ENCODE measurements at places on chromosomes 4 and X. TPM values are rescaled to one million over a fixed set of nuclear protein-coding genes. Genes with fewer than 3 reads are reported as not detected.

The SMIM43 gene
- total RNA-seq, result not detected

The HTN3 gene
- not detected for total RNA-seq

The AVPR2 gene
- not detected for total RNA-seq

The RENBP gene
- 1.3 TPM for total RNA-seq

The FGFBP1 gene
- total RNA-seq, result 8.7 TPM

The NKRF gene
- 22.8 TPM for total RNA-seq

The SYP gene
- 1.2 TPM for total RNA-seq

The TRIM61 gene
- 0.15 TPM for total RNA-seq

The CENPI gene
- total RNA-seq, result 15.3 TPM

The EDNRA gene
- total RNA-seq, result 2.0 TPM

The AMMECR1 gene
- 9.2 TPM for total RNA-seq

The NLGN3 gene
- total RNA-seq, result 1.4 TPM

The SHROOM2 gene
- 5.3 TPM for total RNA-seq

The PDZD4 gene
- total RNA-seq, result 0.30 TPM

DNA sequence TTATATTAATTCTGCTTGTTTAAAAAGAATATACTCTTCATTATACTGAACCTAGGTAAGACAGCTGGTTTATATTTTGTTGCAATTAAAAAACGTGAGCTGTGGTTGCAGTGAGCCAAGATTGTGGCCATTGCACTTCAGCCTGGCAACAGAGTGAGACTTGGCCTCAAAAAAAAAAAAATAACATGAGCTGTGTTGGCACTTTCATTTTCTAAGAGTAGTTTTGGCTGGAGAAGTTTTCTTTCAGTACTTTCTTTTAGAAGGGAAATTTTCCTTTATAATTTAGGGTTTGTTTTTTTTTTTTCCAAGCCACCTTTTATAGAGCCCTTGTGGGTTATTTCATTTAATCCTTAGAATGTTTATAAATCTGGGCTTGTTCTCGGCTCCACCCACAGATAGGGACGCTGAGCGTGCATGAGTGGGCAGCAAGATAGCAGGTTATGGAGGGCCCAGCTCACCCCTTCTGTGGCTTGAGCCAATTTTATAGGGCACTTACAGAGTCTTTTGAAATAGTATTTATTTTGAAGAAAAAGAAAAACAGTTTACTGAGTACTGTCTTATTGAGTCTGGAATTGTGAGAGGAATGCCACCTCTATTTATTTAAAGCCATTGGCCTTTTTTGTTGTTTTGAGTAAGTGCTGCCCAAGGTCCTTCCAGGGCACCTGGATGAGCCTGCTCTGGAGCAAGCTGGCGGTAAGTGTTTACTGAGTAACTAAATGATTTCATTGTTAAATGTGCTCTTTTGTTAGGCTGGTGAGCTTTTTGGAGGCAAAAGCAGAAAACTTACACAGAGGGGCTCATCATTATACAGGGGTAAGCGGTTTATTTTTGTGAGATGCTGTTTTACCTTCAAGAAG is 60.9 kb downstream of the HTT start:
- DNase-seq, result no peak

DNA sequence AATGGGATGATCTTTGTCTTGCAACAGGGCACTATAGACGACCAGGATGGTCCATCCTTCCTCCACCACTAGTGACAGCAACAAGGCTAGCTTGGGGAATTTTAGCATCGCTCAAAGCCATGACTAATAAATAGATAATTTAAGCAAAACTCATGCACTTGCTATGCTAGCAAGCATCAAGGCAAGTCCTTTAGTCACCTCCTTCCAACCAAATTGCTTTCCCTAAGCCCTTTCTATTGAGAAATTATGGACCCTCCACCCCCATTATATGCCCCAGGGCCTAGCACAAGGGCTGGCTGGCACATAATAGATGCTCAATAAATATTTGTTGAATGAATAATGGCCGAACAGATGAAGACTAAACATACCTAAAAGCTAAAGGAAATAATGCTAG is 28.6 kb downstream of the SLC16A2 start:
- DNase-seq, result no peak

GRCh38 chr4:138655286-138655685 is 360.3 kb upstream of the NOCT start:
- no peak for DNase-seq

GRCh38 chr4:87005690-87006425 is 71.0 kb downstream of the AFF1 start:
- DNase-seq, result no peak

DNA sequence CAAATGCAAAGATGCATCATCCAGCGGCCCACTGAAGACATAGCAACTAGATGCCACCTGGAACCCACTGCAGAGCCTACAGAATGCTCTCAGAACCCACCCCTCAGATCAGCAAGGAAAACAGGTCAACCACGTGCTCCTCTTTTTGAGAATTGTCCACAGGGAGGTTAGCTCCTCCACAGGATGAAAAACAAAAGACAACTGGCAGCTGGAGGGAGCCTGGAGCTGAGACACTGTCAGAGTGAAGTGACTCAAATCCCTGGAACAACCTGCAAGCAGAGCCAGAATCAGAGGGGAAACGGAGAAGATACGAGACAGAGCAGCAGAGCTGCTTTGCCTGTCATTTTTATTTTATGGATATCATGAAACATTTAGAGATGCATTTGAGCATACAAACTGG is 277.6 kb downstream of the GASK1B start:
- no peak for DNase-seq

DNA sequence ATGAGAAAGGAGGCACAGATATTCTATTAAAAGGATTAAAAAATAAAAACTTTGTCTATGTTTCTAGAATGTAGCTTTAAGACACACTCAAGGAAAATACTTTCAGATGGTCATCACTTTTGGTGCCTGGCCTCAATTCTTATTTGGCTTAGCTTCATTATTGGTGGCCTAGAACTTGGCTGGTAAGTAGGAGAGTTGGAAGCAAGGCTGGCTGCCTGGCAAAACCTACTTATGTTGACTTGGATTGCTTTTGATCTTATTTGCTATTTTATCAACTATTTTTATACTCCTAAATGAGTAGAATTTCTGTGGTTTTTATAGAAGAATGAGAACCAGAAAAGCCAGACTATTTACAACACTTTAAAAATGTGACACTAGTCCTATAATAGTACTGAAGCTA is 35.3 kb upstream of the JADE3 start:
- DNase-seq, result no peak

DNA sequence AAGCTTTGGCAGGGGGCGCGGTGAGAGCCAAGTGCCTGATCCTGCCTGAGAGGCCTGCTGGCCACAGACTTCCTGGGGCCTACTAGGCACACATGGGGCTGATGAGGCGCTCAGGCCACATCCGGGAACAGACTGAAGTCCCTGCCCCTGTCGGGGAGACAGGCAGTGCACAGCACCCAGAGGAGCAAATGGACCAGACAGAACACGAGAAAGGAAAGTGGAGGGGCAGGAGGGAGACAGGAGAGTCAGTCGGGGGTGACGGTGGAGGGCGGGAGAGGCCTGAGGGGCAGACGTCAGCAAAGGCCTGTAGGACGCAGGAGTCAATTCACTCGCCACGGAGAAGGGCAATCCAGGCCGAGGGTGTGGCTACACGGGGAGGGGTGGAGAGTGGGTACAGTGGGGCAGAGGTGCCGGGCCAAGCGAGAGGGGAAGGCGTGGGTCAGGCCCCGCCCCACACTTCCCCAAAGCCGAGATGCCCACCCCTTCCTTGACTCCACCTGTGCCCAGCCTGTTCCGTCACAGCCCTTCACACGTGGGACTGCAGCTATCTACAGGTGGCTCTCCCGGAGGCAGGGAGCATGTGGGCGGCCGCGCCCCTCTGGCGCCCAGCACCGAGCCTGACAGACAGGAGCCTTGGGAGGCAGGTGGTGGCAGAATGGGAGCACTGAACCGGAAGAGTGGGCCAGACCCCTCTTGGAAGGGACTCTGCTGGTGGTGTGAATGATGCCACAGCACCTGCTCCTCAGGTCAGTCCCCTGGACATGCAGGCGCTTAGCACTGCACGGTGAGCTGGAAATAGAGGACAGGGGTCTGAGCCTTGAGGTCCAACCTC is 20.5 kb downstream of the NOP14 start:
- no peak for DNase-seq

GRCh38 chrX:28058901-28059300 is 77.7 kb upstream of the DCAF8L1 start:
- no peak for DNase-seq

DNA sequence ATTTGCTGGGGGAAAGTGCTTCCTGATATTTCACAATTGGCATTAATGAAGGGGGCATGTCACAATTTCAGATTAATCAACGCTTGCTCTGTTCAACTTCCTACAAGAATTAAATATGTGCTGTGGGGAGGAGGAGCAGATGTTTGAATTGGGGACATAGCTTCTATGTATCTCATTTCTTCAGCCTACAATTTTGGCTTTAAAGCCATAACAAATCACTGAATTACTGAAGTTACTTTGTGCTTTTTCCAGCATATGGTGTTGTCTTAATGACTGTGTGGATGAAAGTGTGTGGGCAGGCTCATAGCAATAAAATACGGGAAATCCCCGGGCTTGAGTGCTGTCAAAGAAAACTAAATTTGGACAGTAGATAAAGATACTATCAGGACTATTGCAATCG is 813 bp downstream of the TLR7 start:
- no peak for DNase-seq

GRCh38 chrX:35665311-35665710 is 132.8 kb upstream of the MAGEB16 start:
- DNase-seq, result no peak

DNA sequence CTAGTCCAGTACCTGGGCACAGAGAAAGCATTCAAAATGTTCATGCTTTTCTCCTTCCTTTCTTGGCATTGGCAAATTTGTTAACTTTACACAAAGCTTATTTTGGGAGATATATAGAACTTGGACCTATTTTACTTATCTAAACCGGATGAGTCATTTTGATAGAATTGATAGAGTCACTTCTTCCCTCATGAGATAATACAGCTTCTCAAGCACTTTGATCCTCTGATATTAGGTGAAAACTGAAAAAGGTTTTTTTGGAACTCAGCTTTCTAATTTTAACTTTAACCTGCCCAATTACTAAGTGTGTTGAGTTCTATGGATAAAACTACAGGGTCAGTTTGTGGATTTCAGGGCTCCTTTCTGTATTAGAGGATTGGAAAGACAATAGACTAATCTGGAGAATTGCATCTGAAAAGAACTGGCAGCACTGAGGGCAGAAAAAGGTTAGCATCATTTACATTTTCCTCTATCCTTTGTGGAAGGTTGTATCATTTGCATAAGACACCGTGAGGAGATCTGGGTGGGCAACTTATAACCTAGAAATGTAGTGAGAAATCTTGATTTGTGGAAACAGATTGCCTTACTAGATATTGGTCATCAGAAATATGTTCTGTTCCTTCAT is 2.4 kb downstream of the WDR44 start:
- no peak for DNase-seq

- no peak for DNase-seq
Measured at GRCh38 chr4:160570271-160570670, 1467.4 kb downstream of the RAPGEF2 start.

DNA sequence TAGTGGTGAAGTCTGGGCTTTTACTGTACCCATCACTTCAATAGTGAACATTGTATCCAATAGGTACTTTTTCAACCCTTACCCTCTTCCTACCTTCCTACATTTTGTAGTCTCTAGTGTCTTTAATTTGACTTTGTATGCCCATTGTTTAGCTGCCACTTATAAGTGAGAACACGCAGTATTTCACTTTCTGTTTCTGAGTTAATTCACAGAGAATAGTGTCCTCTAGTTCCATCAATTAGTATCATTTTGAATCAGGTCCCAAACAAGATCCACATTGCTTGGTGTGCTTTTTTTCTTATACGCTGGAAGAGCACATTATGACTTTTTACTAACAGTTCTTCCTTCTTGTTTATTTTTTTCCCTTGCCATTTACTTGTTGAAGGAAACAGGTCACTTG is 176.0 kb upstream of the WDFY3 start:
- DNase-seq, result no peak

DNA sequence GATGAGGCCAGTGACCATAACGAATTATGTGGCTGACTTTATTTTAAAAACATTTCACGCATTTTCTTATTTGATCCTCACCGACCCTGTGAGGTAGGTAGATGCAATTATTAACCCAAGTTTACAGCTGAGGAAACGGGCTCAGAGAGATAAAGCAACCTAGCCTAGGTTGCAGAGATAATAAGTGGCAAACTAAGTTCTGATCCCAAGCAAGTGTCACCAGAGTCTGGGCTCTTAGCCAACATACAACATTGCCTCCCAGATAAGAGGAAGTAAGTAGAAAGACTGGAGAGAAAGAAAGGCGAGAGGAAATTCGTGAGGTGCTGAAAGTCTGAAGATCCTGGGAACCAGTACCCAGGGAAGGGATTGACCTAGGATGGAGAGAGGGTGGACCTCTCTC is 77.4 kb upstream of the GPR50 start:
- DNase-seq, result no peak

- DNase-seq, result peak; percentile 56
Measured at GRCh38 chr4:128517739-128518510, 230.3 kb upstream of the PGRMC2 start.

- no peak for DNase-seq
Measured at GRCh38 chr4:71251261-71251660, 87.6 kb upstream of the SLC4A4 start.

DNA sequence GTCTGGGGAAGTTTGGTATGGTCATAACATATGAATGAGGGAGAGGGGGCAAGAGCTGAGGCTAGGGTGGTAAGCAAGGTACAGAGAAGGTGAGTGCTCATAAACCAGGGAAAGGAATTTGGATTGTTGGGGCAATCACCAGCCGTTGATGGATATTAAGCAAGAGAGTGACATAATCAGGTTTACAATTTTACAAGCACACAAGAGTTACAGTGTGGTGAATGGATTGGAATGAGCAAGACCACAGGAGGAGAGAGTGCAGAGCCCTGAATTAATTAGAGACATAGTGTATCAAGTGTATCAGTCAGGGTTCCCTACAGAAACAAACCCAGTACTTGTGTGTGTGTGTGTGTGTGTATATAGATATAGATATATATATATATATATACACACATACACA is 18.7 kb upstream of the FMR1NB start:
- DNase-seq, result no peak

- DNase-seq, result no peak
Measured at GRCh38 chr4:109368661-109369060, 65.0 kb upstream of the SEC24B start.
